ENCODE measurements at places on chromosomes 13 and 19.

GRCh38 chr13:53005626-53006025, 23.0 kb upstream of the OLFM4 start:
- no peak for DNase-seq

DNA sequence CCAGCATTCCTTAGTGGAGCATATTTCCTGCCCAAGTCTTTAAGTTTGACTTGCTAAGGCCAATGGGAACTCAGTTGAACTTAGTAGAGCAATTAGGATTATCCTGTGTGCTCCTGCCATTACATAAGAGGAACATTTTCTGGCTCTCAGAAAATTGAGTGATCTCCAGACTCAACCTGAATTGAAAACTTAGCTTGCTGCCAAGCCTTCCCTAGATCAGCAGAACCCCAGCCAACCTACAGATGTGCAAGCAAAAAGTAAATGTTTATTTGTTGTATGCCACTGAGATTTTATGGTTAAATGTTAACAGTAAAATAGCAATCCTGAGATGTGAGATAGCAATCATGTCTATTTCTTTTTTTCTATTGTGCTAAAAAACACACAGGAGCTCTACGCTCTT, 350.9 kb downstream of the OLFM4 start:
- DNase-seq: no peak

DNA sequence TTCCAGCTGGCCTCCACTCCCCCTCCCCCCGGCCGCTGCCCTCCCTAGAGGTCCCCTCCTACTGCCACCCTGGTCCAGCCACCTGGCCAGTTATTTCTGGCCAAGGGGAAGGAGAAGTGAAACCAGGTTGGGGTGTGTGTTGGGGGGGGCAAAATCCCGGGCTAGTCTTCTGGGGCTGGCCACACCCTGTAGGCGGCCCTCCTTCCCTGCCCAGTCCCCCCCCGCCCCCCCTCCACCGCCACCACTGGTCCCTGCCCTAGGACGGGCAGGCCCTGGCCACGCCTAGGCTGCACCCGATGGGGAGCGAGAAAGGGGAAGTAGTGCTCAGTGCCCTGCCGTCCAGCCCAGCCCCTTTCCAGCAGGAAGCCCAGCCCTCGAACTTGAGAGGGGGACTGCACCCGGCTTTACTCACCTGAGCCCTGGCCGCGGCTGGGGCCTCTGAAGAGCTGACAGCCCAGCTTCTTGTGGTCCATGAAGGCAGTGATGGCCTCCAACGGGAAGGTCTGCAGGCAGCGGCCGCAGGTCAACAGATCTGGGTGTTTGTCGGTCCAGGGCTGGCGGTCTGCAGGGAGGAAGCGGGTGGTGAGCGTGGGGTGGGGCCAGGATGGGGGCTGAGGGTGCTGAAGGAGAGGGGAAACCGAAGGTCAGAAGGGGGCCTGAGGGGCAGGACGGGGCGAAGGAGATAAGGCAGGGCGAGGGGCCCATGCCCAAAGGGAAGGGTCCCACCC, 813 bp downstream of the ZNF296 start:
- DNase-seq: no peak

GRCh38 chr13:106612688-106613087, 44.8 kb upstream of the ARGLU1 start:
- no peak for DNase-seq

GRCh38 chr13:74845806-74846205, 636.2 kb downstream of the TBC1D4 start:
- no peak for DNase-seq

- DNase-seq: no peak
Observed at GRCh38 chr13:48679941-48680680, 26.4 kb downstream of the CYSLTR2 start.

- no peak for DNase-seq
Observed at GRCh38 chr19:15249972-15250639, 17.9 kb upstream of the EPHX3 start.
